ENCODE measurements at places on chromosomes 1 and 21.

DNA sequence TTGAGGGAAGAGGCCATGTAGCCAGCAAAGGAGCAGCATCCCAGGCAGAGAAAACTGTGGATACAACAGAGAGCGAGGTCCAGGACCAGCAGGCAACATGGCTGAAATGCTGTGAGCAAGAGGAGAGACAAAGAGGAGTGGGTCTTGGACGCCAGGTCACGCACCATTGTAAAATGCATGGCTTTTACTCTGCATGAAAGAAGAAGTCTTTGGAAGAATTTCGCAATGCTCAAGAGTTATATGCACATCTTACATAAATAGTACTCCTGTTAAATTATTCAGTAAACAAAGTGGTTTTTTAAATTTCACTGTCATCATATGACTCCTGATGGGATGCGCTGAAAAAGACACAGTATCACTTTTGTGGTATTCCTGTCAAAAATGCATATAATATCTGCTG is 3.5 kb downstream of the CD244 start:
- no peak for DNase-seq

DNA sequence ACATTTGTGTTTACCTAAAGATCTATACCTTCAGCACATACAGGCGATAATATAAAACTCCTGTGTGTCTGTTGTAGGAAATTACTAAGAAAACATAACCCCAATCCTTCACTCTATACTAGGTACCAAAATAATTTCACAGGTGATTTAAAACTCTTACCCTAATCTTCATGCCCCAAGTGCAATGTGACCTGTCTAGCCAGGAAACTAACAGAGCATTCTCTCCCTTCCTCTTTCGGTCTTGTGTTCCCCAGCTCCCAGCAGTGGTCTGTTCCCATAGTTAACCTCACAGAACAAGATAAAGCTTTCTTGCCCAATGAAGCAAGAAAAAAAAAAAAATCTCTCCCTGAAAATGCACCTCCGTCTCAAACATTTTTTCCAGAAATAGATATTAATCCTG is 493.5 kb downstream of the DPYD start:
- no peak for DNase-seq

- DNase-seq = no peak
Observed at GRCh38 chr1:232754930-232755329, 50.3 kb upstream of the MAP10 start.

DNA sequence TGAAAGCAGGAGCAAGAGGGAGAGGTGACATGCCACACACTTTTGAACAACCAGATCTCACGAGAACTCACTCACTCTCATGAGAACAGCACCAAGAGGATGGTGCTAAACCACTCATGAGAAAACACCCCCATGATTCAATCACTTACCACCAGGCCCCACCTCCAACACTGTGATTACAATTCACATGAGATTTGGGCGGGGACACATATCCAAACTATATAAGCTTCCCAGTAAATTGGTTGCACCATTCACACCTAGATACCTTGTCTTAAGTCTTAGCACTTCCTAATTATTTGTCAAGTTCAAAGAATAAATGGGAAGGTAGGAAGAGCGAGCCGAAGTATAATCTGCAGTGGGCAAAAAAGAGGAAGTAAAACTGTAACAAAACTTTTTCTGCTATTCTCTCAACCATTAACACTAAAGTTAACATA is 34.3 kb downstream of the AMY1C start:
- no peak for DNase-seq

GRCh38 chr1:91818713-91818975 is 67.3 kb downstream of the TGFBR3 start:
- DNase-seq = no peak

GRCh38 chr1:152539901-152540300 is 25.6 kb downstream of the CRCT1 start:
- no peak for DNase-seq

DNA sequence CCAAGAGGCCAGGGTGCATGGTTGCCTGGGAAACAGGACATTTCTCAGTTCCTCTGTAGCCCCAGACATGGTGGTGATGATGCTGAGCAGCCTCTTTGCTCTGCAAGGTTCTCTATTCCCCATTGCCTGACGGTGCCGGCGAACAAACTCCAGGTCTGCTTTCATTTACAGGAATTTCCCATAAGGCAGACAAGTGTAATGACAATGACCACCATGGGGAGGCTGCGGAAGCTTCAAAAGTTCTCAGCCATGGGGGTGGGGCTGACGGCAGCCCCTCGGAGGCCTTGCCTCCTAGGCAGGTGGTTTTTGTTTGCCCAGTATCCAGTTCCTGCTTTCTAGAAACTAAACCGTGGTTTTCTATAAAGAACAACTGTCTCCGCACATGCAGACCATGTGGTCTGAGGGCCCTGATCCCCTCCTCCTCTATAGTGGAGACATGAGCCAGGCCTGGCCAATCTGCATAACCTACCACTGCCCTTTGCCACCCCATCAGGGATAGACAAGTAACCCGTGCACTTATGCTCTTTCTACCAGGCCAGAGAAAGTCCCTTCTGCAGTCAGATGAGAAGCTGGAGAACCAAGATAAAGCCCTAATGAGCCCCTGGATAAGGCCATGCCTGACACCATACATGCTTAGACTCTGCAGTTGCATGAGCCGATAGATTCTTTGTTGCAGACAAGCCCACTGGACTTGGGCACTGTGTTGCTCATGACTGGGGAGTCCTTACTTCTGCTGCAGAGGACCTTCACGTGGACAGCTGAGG is 54.1 kb downstream of the LDLRAD2 start:
- DNase-seq = no peak

GRCh38 chr1:224378855-224379631 is 22.4 kb downstream of the CNIH4 start:
- no peak for DNase-seq

- no peak for DNase-seq
Observed at GRCh38 chr1:202786804-202787203, 21.4 kb downstream of the KDM5B start.

GRCh38 chr1:203437696-203438315 is 37.8 kb upstream of the PRELP start:
- DNase-seq = peak; percentile 38

- DNase-seq = no peak
Observed at GRCh38 chr1:2235300-2235998, 7.3 kb downstream of the SKI start.

GRCh38 chr1:234755449-234755863 is 145.5 kb upstream of the IRF2BP2 start:
- DNase-seq = peak; percentile 77

DNA sequence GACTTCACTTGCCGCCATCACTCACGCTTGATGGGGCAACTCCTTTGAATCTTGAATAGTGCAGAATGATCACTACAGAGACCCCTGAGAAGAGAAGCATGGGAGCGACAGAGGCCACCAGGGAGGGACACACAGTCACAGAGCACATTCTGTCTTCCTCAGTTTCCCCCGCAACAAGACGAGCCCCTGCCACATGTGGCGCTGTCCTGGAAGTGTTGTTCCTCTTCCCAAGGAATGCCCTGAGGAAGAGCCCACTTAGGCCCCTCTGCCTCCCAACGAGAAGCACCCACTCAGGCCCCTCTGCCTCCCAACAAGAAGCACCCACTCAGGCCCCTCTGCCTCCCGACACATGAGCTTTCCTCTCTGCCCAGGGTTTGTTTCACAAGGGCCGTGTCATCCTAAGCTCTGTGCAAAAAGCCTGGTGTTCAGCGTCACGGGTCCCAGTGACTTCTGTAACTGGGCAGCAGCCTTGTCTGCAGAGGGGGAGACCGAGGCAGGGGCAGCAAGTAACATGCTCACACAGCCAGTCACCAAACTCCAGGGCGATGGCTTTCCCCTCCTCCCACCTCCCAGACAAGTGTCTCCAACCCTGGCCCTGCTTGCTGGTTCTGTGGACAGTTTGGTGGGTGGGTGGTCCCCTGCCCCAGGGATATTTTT is 19.8 kb downstream of the SLC37A1 start:
- no peak for DNase-seq

DNA sequence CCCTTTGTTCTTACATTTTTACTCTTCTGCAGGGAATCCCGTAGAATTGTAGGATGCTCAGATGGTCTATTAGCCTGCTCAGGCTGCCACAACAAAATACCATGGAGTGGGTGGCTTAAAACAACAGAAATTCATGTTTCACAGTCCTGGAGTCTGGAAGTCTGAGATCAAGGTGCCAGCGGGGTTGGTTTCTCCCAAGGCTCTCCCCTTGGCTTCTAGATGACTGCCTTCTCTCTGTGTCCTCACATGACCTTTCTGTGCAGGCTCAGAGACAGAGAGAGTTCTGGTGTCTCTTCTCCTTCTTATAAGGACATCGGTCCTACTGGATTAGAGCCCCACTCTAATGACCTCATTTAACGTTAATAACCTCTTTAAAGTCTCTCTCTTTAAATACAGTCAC is 41.7 kb downstream of the HUNK start:
- no peak for DNase-seq

DNA sequence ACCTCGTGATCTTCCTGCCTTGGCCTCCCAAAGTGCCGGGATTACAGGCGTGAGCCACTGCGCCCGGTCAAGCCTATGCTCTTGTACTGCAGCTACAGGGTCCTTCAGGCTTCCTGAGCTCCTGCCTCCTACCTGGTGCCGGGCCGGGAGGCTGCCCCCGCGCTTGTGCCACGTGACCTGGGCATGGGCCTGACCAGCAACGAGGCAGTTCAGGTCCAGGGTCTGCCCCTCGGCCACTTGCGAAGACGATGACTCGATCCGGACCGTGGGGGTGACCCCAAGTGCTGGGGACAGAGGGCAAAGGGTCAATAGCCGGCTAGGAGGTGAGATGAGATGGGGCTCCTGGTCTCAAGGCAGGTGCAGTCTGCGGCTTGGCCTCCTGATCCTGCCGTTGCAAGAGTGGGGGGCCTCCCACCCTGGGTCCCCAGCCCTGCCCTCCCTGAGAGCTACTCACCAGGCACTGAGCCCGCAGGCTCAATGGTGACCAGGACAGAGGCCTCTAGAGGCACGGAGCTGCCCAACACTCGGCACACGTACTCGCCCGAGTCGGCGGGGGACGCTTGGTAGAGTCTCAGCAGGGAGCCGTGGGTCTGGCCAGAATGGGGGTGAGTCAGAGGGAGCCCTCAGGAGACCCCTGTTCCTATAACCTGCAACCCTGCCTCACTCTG is 38.0 kb downstream of the LDLRAD2 start:
- DNase-seq = no peak

DNA sequence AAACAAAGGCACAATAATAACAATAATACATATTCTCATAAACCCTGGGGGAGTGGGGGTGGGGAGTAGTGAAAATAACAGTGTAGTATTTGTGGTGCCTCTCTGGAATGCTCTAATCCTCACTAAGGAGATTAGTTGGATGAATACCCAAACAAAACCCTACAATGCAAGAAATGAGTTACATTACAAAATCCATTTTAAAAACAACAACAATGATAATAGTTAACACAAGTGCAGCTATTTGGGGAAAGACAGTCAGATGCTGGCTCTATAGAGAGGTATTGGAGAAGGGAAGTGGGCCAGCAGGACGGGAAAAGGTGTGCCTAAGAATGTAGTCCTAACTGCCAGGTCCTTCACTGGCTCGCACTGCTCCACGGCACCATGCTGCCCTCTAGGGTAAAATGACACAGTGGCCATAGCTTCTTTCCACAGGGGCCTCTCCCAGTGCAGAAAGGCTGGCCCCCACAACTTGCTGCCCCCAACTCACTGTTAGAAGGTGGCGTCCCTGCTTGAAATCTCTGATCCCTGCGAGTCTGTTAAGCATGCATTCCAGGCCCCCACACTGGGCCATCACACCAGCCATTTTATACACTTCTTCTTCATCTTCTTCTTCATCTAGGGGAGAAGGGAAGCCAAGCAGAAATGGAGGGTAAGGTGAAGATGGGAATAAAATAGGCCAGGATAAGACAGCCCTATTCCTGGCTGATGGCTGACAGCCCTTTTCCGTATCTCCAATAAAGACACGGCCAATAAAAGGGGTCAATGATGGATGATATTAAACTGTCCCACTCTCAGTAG is 113.8 kb downstream of the UBR4 start:
- no peak for DNase-seq
